NCI-H2081 (cell line): ENCODE measurements at places on chromosomes 5 and 9.

DNA sequence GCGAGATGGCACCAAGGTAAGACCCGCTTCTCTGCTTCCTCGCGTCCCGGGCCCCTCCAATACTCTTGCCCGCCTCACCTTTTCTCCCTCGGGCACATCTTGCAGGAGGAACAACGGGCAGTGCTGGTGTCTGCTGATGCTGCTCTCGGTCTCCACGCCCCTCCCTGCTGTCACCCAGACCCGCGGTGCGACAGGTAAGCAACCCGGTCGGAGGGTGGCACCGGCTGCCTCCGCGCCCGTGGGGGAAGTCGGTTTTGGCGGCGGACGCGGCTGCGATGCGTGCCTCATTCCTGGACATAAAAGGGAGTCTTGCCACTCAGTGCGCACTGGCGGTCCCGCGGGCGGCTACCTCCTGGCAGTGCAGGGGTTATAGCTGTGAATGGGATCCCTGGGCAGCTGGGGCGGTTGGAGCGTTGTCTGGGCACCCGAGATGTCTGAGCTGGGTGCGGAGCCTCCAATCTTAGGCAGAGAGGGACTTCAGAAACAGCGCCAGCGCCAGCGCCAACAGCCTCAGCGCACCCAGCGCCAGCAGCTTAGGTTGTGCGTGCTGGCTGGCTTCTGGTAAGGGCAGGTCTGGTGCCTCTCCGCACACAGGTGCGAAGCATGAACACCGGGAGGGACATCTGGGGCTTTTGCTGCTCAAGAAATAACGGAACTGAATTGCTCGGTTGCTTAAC, 488 bp downstream of the COL15A1 start:
- DNase-seq = no peak

DNA sequence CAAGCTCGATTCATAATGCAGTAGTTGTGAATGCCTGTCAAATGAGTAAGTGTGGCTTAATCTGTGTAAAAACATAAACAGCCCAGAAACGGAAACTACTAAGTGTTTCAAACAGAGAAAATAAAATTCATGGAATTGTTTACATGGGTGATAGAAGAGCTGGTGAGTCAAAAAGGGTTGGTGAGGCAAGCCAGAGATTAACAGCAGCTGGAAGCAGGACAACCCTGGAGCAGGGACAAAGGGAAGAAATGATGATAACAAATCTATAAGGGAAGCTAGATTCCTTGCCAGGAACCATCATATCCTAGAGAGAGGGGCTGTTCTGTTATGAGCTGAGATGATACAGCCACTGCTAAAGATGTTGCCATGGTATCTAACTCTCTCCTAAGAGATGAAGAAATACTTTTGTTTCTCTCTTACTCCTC, 18.0 kb upstream of the PRR16 start:
- no peak for DNase-seq

DNA sequence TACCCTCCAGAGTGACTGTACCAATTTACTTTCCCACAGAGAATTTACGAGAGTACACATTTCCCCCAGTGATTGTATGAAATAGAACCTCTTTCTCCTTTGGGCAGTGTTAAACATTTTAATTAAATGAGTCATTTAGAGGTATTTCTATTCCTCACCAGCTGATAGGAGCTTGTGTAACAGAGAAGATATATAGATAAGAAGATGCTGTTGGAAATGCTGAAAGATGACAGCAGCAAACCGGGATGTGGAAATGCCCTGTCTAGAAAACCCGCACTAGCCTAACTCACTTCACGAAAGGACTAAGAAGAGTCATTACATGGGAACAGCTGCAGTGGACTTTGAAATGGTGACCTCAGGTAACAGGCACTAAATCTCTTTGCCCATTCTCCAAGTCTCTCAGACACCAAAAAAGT, 68.3 kb downstream of the LPAR1 start:
- no peak for DNase-seq

DNA sequence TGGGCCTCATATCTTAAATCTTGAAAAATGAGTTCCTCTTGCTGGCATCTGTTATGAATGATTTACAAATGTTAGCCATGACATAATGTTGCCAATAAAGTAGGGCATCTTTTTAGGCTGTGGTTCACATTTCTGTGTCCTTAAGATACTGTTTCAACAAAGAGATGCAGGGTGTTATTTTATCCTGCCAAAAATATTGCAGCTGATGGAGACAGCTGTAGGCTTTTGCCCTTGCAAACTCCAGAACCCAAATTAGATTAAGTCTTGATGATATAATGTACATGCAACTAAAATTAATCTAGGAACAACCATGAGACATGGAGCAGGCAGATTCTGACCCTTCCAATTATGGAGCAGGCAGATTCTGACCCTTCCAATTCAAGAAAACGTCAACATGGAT, 228.2 kb upstream of the GRIN3A start:
- DNase-seq = no peak

DNA sequence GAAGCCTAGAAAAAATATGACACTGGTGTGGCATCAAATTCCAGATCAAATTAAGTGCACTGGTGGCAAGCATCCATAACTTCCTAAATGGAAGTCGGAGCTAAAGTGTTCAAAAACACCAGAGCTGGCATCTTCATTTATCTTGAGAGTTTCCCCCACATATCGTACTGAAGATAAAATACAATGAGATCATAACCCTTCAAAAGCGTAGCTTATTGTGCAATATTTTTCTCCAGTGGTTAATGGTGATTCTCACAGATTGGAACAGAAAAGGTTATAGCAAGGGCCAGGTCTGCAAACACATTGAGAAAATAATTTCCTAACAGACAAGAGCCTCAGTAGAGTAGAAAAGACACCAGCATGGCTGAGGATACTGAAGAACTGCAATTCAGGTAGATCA, 147.6 kb downstream of the SEMA5A start:
- no peak for DNase-seq

DNA sequence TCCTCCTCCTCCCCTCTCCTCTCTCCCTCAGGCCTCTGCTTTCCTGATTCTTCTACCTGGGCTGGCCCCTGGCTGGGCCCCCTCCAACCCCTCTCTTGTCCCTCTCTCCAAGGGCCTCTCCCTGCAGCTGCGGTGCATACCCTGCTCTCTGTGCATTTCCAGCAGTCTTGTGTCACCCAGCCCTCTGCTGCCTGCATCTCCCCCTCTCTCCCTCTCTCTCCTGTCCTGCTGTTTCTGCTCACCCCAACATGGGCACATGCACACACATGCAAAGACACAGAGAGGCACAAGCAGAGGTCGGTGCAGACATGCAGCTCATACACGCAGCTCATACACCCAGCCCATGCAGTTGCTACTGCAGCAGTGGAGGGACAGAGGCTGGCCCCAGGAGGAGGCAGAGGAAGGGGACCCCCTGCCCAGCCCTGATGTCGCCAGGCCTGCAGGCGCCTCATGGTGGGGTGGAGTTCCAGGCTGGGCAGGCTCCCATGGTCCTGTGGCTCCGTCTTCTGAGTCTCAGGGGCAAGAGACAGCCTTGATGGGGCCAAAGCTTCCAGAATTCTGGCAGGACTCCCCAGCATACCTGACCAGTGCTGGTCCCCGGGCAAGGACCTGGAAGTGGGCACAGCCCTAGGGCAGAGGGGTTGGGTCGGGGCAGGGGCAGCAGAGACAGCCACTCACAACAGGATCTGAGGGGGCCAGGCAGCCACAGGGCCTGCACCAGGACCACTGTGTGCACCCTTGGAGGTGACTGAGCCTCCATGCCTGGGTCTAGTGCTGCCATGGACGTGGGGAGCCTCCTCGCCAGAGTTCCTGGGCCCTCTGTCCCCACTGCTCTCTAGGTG, 216.9 kb downstream of the C9orf50 start:
- DNase-seq = no peak

DNA sequence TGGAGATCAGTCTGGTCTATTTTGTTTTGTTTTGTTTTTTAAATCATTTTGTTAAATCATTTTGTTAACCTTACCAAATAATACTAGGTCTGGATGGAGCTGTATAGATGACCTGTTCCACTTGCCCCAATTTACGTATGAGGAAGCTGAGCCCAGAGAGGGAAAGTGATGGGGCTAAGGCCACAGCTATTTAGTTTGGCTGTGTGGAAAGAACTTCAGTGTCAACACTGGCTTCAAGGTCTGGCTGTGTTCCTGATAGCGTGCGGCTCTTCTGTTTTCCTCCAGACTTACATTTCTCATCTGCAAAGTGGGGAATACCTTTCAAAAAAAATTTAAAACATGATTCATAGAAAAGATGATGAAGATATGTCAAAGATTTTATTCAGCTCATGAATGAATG, 112.5 kb downstream of the PTTG1 start:
- DNase-seq = no peak

- peak; percentile 25 for DNase-seq
These were observed 16.4 kb downstream of the RETREG1 start for GRCh38 chr5:16600397-16600796.

GRCh38 chr9:133090752-133091385, 29.1 kb downstream of the CEL start:
- no peak for DNase-seq

DNA sequence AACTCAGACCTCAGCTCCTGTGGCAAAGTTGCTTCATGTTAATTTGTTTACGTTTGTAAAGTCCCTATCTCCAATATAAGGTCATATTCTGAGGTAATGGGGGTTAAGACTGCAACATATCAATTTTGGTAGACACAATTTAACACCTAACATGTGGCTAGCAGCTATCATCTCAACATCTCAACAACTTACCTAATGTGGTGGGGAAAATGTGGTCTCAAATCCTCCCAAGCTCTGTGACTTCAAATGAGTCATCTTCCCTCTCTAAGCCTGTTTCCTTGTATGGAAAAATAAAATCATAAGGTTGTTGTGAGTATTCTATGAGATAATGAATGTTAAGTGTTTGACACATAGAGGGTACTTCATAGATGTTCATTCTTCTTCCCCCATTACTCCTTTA, 443.3 kb downstream of the CDK5RAP2 start:
- DNase-seq = no peak

GRCh38 chr9:27539479-27540441, 10.1 kb upstream of the MOB3B start:
- DNase-seq = no peak

DNA sequence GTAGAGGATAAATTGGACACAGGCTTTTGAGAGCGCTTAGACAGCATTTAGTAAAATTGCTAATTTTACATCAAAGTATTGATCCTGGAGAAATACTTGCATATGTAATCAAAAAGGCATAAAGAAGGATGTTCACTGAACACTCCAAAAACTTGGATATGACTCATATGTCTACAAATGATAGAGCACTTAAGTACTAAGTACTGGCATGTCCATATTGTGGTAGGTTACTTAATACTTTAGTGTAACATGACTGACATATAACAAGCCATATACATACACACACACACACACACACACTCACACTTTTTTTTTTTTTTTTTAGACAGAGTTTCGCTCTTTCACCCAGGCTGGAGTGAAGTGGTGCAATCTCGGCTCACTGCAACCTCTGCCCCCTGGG, 361.9 kb downstream of the ARHGEF28 start:
- DNase-seq = no peak

GRCh38 chr5:36070687-36071571, 4.2 kb upstream of the UGT3A2 start:
- DNase-seq = no peak

DNA sequence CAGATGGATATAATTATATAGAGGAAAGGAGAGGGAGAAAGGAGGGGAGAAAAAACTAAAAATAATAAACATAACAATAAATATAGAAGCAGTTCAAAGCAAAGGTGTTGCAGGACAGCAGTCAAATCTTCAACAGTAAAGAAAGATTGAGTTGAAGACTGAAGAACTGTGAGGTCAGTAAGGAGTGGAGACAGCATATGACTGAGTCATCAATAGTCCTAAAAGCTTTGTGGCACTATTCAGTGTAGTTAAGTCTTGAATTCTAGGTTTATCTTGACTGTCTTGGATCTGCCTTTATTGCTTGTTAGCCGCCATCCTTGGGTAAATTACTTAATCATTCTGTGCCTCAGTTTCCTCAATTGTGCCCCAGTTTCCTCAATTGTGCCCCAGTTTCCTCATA, 137.0 kb downstream of the MRPS30 start:
- no peak for DNase-seq

DNA sequence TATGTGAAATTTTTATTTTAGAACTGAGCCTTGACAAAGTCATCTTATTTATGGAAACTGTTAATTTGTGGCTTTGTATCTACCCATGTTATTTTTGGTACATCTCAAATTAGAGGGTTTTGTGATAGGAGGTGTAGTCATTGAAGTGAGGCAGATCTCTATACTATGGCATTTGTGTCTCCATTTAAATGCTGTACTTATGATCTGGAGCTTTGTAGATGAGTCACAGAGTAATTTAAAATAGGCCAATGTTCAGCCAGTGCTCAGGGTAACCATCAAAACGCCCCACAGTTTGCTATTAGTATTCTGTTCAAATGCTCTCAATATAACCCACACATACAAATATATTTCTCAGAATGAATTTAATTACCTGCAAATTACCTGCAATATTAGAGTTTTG, 351.5 kb upstream of the KLF9 start:
- no peak for DNase-seq

DNA sequence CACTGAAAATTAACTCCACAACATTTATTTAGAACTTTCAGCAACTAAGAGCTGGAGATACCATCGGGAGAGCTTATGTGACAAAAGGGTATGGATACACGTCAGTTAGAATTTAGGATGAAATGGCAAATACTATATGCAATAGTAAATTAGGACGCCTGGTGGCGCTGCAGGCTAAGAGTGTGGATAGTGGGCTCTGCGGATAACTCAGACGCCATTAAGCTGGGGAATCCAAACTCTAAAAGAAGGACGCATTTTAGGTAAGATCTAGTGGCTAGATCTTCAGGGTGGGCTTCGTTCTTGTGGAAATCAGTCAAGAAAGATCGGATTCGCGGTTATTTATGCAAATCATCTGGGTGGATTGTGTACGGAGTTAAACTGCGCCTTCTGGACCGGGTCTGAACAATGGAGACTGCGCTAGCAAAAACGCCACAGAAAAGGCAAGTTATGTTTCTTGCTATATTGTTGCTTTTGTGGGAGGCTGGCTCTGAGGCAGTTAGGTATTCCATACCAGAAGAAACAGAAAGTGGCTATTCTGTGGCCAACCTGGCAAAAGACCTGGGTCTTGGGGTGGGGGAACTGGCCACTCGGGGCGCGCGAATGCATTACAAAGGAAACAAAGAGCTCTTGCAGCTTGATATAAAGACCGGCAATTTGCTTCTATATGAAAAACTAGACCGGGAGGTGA, at the start of gene PCDHB5:
TSS of gene PCDHB5 (plus strand) at position 177 of the 688 bp plus-strand sequence. CDS start at position 406, 229 bp downstream.
- no peak for DNase-seq
